ENCODE measurements at places on chromosomes 3 and 15.

DNA sequence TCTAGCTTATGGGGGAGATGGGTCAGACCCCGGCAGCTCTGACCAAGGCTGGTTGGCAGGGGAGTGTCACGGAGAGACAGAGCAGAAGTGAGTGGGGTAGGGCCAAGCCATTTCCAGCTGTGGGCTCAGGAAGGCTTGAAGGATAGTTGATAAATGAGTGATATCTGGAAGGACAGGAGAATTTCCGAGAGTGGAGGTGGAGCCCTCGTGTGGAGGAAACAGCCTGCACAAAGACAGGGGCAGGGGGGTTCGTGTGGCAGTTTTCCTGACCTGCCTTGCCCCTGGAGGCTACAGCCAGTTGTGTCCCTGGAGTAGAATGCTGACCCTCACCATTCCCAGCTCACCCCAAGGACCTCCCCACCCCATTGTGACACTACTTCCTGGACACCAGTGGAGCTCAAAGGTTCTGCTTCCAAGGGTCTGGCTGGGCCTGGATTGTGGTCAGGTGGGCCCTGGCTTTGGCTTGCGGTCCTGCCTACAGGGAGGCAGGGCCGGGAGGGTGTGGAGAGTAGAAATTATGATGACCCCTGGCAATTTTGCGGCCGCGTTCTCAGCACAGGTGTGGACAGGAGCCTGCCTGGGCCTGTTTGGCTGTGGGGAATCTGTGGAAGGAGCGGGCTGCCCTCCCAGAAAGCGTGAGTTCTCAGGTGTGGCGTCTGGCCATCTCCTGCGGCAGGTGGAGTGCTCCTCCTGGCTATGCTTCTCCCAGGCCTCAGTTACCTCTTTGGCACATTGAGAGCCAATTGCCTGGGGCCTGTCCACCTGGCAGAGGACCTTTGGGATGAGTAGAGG lies at the start of gene SLC22A14:
SLC22A14 (plus strand) TSS at position 400 of the 792 bp plus-strand sequence. CDS start 23,733 bp downstream, outside the sequence.
- peak; percentile 43 for DNase-seq

- DNase-seq, result no peak
Measured at GRCh38 chr15:78730955-78731354, 80.3 kb downstream of the ADAMTS7 start.

GRCh38 chr3:46215810-46216414 lies 7.8 kb upstream of the CCR1 start:
- no peak for DNase-seq

GRCh38 chr3:100893590-100893989 lies 99.6 kb downstream of the ABI3BP start:
- no peak for DNase-seq

GRCh38 chr3:38455639-38456430 lies 2.1 kb downstream of the ACVR2B start:
- DNase-seq, result no peak

DNA sequence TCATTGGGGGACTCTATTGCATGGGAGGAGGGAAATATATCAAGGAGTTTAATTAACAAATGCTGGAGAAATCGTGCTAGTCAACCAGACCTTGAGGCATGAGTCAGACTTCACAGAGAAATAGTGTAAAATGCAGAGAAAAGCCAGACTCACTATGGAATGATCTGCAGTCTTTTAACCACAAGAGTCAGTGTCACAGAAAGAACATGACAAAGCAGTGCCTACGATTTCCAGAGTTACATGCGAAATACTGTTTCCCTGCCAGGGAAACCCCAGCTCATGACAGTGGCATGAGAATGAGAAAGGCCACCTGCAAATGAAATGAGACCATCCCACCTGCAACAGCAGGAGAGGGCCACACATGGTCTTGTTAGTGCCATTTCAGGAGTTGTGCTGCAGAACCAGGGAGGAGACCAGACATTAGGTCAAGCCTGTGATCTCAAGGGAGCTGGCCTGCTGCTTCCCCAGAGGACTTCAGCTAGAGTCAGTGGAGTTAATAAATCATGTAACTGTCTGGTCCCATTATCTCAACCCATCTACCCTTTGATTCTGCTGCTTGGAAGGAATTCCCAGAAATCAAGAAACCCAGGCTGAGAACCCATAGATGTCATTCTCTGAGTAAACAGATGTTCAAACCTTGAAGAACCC lies 79.0 kb downstream of the ERC2 start:
- DNase-seq, result no peak

DNA sequence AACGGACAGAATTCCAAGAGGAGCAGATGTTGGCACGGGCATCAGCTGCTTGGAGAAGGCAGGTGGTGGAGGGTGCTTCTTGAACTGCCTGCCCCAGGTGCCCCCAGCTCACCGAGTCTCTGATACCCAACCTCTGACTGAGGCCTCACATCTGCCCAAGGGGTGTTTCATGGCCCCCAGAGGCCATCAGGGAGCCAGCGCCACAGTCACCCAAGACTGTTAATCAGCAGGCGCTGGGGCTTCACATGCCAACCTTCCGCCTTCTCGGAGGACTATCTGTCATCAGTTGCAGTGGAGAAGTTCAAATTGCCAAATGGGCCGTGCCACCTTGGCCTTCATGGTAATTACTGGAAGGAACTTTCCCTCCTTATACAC lies 61.9 kb upstream of the SLC6A1 start:
- DNase-seq, result no peak

- no peak for DNase-seq
Measured at GRCh38 chr3:119937229-119937628, 155.3 kb downstream of the NR1I2 start.

GRCh38 chr3:184822654-184823053 lies 10.7 kb downstream of the VPS8 start:
- no peak for DNase-seq

DNA sequence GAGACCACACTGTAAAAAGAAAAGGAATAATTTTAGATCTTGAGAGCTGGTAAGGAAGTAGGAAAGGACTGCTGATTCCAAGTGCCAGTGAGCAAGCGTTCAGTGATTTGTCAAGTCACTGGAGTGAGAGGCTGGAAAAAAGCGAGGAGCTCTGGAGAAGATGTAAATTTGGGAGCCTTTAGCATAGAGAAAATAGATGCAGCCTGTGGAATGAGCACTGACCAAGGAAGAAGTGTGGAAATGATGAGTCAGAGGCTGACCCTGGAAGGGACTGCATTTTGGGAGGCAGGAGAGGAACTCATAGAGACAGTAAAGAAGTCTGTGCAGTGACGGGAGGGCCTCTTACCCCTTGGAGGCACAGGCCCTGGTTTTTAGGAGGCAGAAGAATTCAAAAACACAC lies 17.1 kb upstream of the ABTB1 start:
- DNase-seq, result no peak

GRCh38 chr3:5339967-5340535 lies 152.5 kb downstream of the EDEM1 start:
- no peak for DNase-seq

DNA sequence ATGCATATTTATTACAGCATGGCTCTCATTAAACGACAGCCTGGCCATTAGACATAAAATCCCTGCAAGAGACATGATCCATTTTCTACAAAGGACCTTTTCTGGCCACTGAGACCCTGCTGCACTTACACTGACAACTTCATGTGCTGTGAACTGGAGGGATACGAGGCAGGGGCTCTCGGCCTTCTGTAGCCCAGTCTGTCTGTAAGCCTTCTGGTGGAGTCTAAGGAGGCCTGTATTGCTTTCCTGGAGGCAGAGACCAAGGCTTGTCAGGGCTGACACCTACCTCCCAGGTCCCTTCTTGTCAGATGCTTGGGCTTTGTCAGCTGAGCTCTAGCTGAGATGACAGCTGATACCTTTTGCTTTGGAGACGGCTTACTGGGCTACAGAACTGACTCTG lies 776.9 kb upstream of the ARPP21 start:
- no peak for DNase-seq

DNA sequence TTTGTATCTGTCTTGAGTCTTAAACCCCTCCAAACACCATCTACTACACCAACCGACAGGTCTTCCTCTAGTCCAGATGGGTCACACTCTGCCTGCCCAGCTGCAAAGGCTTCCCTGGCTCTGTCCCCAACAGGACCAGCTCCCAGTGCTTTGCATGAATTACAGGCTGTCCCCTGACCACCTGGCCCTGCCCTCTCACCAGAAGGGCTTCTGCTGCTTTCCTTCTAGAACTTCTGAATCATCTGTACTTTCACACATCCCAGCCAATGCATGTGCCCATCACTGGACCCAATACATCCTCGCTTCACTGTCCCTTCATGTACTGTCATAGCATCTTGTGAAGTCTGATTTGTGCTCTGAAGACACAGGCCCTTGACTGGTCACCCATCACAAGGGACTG lies 53.6 kb downstream of the HOMER2 start:
- no peak for DNase-seq

DNA sequence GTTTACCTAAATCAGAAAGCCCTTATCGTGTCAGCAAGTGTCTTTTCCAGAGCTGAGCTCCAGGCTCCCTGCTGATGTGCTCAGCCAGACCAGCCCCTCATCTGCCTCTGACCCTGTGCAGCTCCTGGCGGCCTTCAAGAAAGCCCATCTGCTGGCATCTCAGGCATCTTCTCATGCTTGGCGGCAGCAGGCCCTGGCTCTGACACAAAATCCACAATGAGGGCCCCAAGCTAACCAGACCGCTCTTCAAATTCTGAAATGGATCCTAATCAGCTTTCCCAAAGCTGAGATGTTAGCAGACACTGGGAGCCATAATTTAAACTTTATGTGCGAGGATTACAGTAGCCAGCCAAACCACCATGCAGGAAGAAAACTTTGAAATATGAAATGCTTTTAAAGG lies 50.8 kb upstream of the CTDSPL start:
- no peak for DNase-seq

DNA sequence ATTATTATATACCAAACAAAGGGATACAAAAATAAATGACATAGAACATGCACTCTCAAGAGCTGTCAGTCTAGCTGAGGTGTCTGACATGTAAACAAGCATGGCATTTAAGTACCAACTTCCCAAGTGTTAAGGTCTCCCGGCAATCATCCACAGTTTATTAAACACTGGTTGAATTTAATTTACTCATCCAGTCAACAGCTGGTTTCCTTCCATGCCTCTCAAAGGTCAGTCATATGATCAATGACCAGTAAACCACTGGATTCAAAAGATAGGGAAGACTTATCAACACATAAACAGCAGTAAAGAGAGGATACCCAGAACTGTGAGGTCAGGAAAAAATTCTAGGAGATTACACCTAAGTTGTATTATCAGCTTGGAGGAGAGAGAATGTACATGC lies 80.4 kb downstream of the ADAM10 start:
- peak; percentile 35 for DNase-seq

GRCh38 chr3:107977221-107978130 lies 113.4 kb downstream of the CD47 start:
- no peak for DNase-seq

Measured in K562 (cell line).